ENCODE measurements at places on chromosomes 5 and 9.

DNA sequence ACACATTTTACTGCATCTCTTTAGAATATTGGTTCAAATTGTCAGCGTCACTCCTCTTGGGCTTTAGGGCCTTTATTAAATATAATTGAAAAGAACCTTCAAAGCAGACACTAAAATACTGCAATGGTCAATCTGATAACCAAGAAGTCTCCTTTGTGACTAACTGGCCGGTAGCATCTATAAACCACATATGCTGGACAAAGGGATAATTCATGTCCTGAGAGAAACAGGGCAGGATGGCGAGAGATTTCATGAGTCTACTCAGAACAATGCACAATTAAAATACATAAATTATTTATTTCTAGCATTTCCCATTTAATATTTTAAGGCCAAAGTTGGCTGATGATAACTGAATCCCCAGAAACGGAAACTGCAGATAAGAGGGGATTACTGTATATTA is 1083.4 kb upstream of the CDH18 start:
- DNase-seq = no peak

GRCh38 chr5:120236360-120236759 is 227.7 kb upstream of the PRR16 start:
- DNase-seq = no peak

GRCh38 chr9:130682421-130683121 is 11.0 kb upstream of the EXOSC2 start:
- DNase-seq = peak; percentile 74

GRCh38 chr9:130200038-130200849 is 28.0 kb downstream of the NCS1 start:
- peak; percentile 52 for DNase-seq

GRCh38 chr5:132250547-132250946 is 6.9 kb upstream of the PDLIM4 start:
- DNase-seq = no peak

- DNase-seq = no peak
These were observed 549.3 kb downstream of the RAB3C start for GRCh38 chr5:59132131-59132530.

- peak; percentile 24 for DNase-seq
These were observed 5.8 kb downstream of the TMEM268 start for GRCh38 chr9:114616684-114617520.

- no peak for DNase-seq
These were observed 45.8 kb upstream of the GARNL3 start for GRCh38 chr9:127218818-127219217.

- DNase-seq = peak; percentile 55
These were observed 8.1 kb upstream of the RAD23B start for GRCh38 chr9:107274953-107275422.

GRCh38 chr5:5941486-5941885 is 436.9 kb downstream of the MED10 start:
- no peak for DNase-seq

GRCh38 chr5:55437452-55437851 is 97.3 kb downstream of the PLPP1 start:
- no peak for DNase-seq

DNA sequence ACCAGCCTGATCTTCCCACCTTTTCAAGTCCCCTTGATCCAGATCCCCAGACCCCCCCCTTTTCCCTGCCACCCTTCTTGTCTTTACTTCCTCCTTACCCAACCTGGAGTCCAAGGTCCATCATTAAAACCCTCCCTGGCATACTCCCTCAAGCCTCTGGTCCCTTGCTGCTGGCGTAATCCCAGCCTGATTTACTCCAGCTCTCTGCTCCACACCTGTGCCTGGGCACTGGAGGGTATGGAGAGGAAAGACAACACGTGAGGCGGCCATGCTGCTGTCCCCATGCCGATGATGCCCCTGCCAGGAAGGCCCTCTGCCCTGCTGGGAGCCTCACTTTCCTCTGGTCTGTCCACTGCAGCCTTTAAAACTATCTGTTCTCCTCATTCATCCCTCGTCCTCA is 5.1 kb downstream of the B4GALT7 start:
- no peak for DNase-seq

GRCh38 chr5:103894882-103895281 is 332.3 kb upstream of the NUDT12 start:
- peak; percentile 74 for DNase-seq

- DNase-seq = no peak
These were observed 11.5 kb downstream of the PRRX2 start for GRCh38 chr9:129676975-129677374.

DNA sequence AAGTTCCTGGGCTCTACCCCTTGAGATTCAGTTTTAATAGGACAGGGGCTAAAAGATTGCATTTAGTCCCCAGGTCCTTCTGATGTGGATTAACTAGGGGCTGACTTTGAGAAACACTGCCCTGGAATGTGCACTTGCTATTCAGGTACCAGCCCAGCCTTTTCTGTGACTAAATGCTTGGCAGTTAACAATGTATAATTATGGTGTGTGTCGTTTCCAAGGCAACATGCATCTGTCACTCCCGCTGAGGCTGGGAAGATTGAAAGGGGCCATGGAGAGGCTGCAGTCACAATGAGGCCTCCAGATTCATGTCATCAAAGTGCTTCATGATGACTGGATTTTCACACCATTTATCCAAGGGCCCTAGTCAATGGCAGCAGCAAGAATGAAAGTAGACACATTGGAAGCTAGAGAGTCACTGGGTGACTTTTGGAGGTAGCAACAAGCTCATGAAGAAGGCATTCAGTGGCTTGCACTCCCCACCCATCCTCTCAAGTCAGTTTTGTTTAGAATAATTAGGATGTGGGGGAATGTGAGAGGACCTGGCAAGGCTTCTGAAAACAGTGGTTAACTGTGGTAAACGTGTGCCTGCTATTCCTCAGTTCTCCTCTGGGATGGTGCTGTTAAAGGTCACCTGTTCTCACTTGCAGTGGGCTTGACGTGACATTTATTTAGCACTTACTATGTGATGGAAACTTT is 28.3 kb downstream of the RAI14 start:
- DNase-seq = peak; percentile 27

GRCh38 chr5:112643339-112643971 is 94.2 kb upstream of the APC start:
- DNase-seq = no peak

- peak; percentile 35 for DNase-seq
These were observed 65.3 kb downstream of the CFAP95 start for GRCh38 chr9:69885931-69886330.

- no peak for DNase-seq
These were observed 46.4 kb upstream of the ALDH1B1 start for GRCh38 chr9:38345851-38346755.

DNA sequence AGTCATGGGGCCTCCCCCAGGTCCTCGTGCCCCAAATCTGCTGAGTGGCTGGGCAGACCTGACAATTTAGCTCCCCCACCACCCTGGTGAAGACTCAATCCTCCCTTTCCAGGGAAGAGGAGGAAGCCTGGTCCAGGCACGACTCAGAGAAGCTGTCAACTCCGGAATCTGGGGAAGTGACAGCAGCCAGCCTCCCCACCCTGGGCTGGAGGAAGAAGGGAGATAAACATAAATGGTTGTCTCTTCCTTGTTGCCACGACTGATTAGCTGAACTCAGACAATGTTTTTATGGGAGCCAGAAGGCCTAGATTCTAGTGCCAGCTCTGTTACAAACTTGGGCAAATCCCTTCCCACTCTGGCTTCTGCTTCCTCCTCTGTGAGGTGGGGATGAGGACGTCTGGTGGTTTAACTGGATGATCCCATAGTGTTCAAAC is 15.4 kb downstream of the CCDC69 start:
- no peak for DNase-seq

- no peak for DNase-seq
These were observed 2.3 kb downstream of the SLC22A4 start for GRCh38 chr5:132296412-132297016.

- DNase-seq = no peak
These were observed 20.4 kb downstream of the XRCC4 start for GRCh38 chr5:83097689-83098231.

- no peak for DNase-seq
These were observed 50.2 kb downstream of the FAM114A2 start for GRCh38 chr5:153988510-153988909.

GRCh38 chr9:97575673-97576200 is 57.4 kb downstream of the TSTD2 start:
- no peak for DNase-seq

- DNase-seq = no peak
These were observed 17.6 kb upstream of the AGGF1 start for GRCh38 chr5:77012601-77013000.

- DNase-seq = no peak
These were observed 85.8 kb downstream of the PHAX start for GRCh38 chr5:126686451-126687126.

DNA sequence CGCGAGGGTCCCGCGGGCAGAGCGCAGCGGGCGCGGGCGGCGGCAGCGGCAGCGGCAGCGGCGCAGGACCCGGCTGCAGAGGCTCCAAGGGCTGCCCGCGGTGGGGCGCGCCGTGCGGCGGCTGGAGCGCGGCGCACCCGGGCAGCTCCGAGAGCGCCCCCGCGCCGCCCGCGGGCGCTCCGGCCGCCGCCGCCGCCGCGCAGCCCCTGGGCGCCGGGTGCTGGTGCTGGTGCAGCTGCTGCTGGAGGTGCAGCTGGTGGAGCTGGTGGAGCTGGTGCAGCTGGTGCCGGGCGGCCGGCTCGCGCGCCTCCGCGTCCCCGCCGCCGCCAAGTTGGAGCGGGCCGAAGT is 644 bp downstream of the IER5L start:
- no peak for DNase-seq

DNA sequence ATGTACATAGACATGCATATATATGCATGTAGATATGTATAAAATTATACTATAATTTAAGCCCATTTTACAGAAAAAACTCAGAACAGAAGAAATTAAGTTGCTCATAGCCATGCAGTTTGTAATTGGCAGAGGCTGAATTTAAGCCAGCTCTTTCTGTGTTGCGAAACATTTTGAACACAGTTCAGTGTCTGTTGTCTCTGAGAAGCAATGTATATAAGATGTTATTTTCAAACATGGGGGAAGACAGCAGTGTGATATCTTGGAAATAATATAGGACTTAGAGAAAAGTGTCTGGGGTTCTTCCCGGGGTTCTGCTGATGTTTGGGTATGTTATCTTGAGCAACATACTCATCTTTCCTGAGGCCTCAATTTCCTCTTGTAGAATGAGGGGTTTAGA is 37.6 kb downstream of the SVEP1 start:
- no peak for DNase-seq

DNA sequence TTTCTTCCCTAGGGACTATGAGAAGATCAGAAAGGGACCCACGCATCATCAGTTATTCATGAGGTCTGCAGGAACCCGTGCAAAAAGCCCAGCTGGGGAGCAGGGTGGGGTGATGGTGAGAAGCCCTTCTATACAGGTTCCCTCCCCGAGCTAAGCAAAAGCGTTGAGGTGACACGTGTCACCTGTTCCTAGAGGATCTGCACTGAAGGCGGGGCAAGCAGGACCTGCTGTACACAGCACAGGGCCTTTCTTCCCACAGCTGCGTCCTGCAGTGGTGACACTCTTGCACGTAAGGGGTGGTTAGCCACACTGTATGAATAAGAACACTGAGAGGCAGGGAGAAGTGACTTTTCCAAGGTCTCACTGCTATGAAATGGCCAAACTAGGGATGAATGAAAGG is 37.2 kb upstream of the SH3PXD2B start:
- DNase-seq = no peak

DNA sequence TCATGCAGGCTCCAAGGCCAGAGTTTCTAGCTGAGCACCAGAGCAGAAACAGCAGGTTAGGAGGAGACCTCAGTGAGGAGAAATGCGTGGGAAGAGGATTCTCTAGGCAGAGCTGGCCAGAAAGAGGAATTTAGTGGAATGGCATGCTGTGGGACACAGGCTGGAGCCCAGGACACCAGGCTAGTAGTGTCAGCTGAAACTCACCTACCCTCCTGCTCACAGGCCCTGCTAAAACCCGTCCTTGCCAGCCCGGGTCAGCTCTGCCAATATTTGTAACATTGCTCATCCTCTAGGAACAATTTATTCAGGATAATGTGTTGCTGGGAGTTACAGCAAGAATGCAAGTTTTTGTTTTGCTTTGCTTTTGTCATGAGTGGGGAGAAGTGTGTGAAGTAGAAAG is 40.2 kb upstream of the AGXT2 start:
- DNase-seq = no peak

DNA sequence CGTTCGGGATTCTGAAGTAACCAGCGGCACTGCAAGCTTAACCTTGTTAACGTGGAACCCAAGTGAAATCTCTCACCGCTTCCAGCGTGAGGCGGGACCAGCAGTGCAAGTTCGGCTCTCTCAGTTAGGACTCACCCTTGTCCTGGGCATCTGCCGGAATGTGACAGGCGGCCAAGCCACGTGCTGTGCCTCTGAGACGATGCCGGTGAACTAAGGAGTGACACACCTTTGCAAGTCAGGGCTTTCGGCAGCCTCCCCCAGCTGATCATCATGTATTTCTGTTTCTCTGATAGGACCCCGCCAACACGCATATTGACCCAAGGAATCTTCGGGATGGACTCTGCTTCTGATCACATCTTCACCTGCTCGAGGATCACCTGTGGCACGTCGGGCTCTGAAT is 415.0 kb upstream of the IRX1 start:
- no peak for DNase-seq

GRCh38 chr5:97888439-97888838 is 705.4 kb upstream of the RIOK2 start:
- no peak for DNase-seq

- DNase-seq = no peak
These were observed 114.5 kb downstream of the SLC25A46 start for GRCh38 chr5:110853267-110853666.

GRCh38 chr9:130561056-130561455 is 18.3 kb upstream of the FUBP3 start:
- DNase-seq = no peak

DNA sequence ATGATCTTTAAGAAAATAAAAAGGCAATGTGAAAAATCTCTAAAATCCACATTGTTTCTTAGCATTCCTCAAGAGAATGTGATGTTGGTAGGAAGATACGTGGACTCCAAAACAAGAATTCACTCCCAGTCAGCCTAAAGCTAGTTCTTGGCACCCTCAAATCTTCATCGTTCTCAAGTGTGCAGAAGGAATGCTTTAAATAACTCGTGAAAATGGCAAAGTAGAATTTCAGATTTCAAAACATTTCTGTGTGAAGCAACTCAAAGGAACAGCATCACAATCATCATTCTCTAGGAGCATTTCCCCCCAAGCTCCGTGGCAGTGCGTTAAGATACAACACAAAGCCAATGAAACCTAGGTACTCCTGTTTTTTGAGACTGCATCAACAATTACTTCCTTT is 185.1 kb upstream of the DMAC1 start:
- DNase-seq = peak; percentile 9

DNA sequence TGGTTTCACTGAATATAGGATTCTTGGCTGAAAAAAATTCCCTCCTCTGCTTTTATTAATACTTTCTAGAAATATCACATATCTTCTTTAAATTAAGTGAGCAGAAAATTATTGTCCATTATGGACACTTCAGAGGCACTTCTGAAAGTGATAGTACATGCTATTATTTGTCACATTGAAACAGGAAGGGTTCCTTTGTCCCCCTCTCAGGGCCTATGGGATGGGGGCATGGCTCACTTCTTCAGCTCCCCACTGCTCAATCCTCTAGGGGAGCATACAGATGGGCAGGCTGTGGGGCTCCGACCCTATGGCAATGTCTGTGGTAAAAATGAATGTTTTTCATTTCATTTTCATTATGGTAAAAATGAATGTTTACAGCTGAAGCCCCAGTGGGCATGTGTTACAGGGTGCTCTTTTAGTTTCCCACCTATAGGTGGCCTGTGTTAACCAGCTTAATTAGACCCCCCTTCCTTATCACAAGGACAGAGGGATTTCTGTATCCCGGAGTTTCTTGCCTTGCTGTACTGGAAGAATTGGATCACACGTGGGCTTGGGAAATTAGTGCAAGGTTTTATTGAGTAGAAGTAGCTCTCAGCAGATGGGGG is 1225.2 kb downstream of the PTPRD start:
- no peak for DNase-seq
